Sigmoid colon (tissue), 7 donors: ENCODE measurements at places on chromosomes 5 and 9. TPM values are rescaled to one million over a fixed set of nuclear protein-coding genes. Genes with fewer than 3 reads are reported as not detected.

DNA sequence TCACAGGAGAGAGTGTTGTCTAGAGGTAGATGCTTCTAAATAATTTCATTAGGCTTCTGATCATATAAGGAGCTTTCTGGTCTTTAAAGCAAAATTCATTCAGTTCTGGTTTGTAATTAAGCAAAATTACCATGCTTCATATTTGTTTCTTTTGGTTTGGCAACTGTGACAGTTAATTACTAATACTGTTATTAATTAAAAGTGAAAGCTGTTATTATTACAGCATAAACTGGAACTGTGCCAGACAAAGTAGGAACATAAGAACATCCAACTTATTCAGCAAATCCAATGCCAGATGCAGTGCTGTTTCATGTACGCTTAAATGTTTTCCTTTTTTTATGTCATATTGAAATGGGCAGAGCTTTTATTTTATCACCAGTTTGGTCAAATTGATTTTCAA lies 70.4 kb upstream of the DAB2 start:
- no peaks in the 10 kb centered on the region for H3K36me3 ChIP-seq
- H3K27me3 ChIP-seq, result no peaks in the 10 kb centered on the region
- peak overlapping the region; percentile 27 for H3K27ac ChIP-seq
- H3K4me3 ChIP-seq, result no peak overlapping the region
- no peaks in the 10 kb centered on the region for H3K4me1 ChIP-seq
- DNase-seq, result no peak

DNA sequence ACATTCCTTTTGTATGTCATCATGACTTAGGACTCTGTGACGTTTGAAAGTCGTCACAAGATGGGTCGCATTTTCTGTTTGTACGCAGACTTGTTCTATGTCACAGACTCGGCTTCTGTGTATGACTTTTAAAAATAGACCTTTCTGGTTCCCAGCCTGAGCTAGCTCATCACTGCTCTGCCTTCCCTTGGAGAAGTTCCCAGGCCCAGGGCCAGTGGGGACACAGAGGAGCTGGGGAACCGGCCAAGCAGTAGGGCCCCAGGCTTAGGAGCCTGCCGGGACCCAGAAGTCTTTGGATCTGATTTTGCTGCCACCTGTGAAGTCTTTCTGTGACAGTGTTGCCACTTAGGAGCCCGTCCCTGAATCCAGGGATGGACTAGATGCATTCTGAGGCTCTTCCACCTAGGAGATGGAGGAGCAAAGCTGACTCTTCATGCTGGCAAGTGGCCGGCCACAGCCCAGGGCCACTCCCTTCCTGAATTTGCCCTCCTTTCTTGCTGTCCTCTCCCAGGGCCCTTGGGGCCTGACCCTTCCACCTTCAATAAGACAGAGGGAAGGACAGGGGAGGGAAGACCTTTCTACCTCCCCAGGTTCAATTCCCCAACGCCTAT lies 18.1 kb upstream of the UBE2QL1 start:
- no peak overlapping the region for H3K4me3 ChIP-seq
- no peaks in the 10 kb centered on the region for H3K36me3 ChIP-seq
- peak; percentile 77 for DNase-seq
- H3K27me3 ChIP-seq, result no peaks in the 10 kb centered on the region
- peak overlapping the region; percentile 40 for H3K27ac ChIP-seq

- H3K4me3 ChIP-seq, result no peak overlapping the region
- H3K27ac ChIP-seq, result no peak overlapping the region
- DNase-seq, result no peak
- H3K36me3 ChIP-seq, result no peaks in the 10 kb centered on the region
Observed at GRCh38 chr5:5089895-5090649, 50.1 kb upstream of the ADAMTS16 start.

GRCh38 chr9:27800159-27800558 lies 226.9 kb upstream of the C9orf72 start:
- no peaks in the 10 kb centered on the region for H3K36me3 ChIP-seq
- no peak overlapping the region for H3K27ac ChIP-seq
- H3K27me3 ChIP-seq, result no peaks in the 10 kb centered on the region

Gene LECT2
- not detected for total RNA-seq

- H3K36me3 ChIP-seq, result no peaks in the 10 kb centered on the region
- DNase-seq, result no peak
- no peak overlapping the region for H3K27ac ChIP-seq
- H3K27me3 ChIP-seq, result no peaks in the 10 kb centered on the region
- H3K4me3 ChIP-seq, result no peak overlapping the region
Observed at GRCh38 chr5:171092194-171092593, 216.9 kb upstream of the TLX3 start.

DNA sequence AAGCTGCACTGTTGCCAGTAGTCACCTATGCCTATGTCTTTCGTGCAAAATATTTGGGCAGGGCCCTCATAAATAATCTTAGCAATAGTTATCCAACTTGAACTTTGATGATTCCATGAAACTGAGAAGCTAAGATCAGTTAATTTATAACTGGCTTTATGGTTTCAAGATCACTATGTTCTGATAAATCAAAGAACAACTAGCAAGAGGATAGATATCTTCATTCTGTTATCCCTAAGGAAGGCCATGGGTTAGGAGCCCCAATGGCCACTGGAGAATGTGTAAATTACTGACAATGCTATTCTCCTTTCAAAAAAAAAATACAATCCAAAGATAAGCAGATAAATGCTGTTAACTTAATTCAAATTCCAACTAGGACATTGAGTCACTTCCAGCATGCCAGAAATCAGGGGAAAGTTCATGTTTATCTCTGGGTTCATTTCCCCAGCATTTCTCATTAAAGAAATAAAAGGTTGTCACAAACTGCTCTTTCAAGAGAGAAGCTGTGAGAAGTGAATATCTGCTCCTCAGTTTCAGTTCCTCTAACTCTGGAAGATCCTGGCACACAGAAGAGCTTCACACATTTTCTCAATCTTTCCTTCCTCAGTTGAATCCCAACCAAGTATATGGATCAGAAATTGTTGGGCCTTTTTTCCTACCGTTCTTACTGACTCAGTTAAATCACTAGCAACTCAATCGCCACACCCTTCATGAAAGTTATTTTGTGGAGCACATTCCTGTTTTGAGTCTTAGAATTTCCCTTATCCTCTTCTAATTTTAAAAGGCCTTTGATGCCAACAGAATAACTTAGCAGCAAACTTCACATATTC lies 59.6 kb upstream of the SLC1A1 start:
- DNase-seq, result no peak
- no peaks in the 10 kb centered on the region for H3K36me3 ChIP-seq
- no peaks in the 10 kb centered on the region for H3K4me1 ChIP-seq
- no peak overlapping the region for H3K4me3 ChIP-seq
- H3K27ac ChIP-seq, result no peak overlapping the region
- no peaks in the 10 kb centered on the region for H3K27me3 ChIP-seq

DNA sequence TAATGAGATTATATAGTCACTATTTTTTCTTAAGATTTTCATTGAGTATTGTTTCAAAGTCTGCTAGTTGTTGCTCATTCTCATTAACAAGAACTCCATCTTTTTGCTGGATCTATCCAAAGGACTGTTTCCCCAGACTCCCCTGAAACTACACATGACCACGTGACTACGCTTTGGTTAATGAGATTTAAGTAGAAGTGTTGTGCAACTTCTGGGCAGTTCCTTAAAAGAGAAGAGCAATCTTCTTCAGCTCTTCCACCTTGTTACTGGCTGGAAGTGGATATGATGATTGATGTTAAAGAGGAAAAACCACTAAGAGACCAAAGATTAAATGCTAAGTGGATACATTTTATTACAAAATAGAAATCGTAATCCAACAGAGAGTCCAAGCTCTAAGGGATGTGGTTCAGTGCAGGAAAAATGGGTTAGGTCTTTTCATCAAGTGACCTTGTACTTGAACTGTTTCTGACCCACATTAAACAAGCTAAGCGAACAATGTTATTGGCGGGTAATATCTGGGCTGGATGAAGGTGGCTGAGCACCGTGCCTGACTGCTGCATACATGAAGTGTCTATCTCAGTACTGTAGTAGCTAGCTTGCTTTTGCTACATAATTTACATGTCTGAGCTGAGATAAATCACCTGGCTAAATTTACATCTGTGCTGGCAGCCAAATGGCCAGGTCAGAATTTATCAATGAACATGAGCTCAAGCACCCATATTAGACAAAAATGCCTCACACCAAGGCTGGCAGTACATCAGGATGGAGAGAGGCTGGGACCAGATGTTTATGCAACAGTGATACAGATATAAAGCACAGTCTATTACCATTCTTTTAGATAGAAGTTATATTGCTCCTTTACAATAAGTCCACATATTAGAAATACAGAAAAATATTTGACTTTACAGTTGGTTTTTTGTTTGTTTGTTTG lies 7.5 kb upstream of the CTNNAL1 start:
- no peak for DNase-seq
- no peaks in the 10 kb centered on the region for H3K36me3 ChIP-seq
- no peaks in the 10 kb centered on the region for H3K4me1 ChIP-seq
- no peak overlapping the region for H3K27ac ChIP-seq

DNA sequence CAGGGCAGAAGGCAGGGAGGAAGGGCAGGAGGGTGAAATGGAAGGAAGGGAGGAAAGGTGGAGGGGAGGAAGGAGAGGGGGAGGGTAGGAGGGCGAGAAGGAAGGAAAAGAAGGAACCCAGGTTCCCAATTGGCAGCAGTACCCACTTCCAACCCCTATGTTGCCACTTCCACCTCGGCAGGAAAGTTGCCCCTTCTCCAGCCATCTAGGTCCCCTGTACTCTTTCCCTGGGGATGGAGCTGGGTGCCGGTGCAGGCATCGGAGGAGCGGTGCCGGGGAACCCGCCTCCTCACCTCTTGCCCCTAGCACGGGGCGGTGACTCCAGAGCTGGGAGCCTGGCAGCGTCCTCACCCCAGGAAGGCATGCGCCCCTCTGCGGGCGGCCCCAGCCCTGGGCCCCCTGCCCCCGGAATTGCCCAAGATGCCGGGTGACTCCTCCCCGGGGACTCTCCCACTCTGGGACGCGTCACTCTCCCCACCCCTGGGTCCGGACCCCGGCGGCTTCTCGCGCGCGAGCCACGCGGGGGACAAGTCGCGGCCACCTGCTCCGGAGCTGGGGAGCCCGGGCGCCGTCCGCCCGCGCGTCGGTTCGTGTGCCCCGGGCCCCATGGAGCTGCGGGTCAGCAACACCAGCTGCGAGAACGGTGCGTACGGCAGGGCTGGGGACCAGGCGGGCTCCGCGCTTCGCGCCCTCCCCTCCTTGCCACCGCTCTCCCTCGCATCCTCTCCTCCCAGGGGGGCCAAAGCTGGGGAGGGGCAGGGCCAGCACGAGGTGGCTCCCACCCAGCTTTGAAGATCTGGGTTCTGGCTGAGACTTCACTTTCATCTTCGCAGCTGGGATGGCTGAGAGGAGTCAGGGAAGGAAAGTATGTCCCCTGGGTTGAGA lies at the start of gene NIPAL4:
Gene NIPAL4 (plus strand): TSS at position 499 of the 885 bp plus-strand sequence. CDS start 108 bp downstream, at position 607.
- peak within 1 kb of the TSS; percentile 36 for H3K27ac ChIP-seq
- H3K27me3 ChIP-seq, result no peaks in the 10 kb centered on the region
- H3K4me3 ChIP-seq, result peak within 1 kb of the TSS; percentile 60
- DNase-seq, result peak; percentile 76
- no peaks in the 10 kb centered on the region for H3K36me3 ChIP-seq
- peaks cover 41% of the 10 kb centered on the region for H3K4me1 ChIP-seq

- no peak overlapping the region for H3K4me3 ChIP-seq
- DNase-seq, result no peak
- no peaks in the 10 kb centered on the region for H3K36me3 ChIP-seq
- H3K27ac ChIP-seq, result no peak overlapping the region
- no peaks in the 10 kb centered on the region for H3K4me1 ChIP-seq
Observed at GRCh38 chr5:2530609-2531008, 220.9 kb downstream of the IRX2 start.

DNA sequence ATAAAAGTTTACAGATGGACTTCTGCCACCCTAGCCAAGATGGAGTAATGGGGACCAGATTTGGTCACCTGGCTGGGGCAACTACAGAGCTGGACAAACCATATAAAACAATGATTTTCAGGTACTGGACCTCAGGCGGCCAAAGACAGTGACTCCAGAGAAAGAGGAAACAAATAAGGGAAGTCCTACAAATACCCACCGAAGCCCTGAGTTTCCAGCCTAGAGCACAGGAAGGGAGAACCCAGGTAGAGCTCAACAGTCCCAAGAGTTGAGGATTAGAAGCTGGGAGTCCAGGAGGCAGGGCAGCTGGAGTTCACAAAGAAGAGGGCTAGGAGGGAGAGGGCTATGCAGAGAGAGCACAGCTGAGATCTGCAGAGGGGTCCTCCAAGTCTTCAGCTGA lies 106.7 kb upstream of the NR5A1 start:
- no peaks in the 10 kb centered on the region for H3K4me1 ChIP-seq
- no peak overlapping the region for H3K27ac ChIP-seq
- no peaks in the 10 kb centered on the region for H3K36me3 ChIP-seq
- no peak for DNase-seq

GRCh38 chr5:8058616-8059190 lies 189.8 kb downstream of the MTRR start:
- no peaks in the 10 kb centered on the region for H3K36me3 ChIP-seq
- no peak for DNase-seq
- no peaks in the 10 kb centered on the region for H3K4me1 ChIP-seq
- H3K27ac ChIP-seq, result no peak overlapping the region
- H3K4me3 ChIP-seq, result no peak overlapping the region
- H3K27me3 ChIP-seq, result no peaks in the 10 kb centered on the region

DNA sequence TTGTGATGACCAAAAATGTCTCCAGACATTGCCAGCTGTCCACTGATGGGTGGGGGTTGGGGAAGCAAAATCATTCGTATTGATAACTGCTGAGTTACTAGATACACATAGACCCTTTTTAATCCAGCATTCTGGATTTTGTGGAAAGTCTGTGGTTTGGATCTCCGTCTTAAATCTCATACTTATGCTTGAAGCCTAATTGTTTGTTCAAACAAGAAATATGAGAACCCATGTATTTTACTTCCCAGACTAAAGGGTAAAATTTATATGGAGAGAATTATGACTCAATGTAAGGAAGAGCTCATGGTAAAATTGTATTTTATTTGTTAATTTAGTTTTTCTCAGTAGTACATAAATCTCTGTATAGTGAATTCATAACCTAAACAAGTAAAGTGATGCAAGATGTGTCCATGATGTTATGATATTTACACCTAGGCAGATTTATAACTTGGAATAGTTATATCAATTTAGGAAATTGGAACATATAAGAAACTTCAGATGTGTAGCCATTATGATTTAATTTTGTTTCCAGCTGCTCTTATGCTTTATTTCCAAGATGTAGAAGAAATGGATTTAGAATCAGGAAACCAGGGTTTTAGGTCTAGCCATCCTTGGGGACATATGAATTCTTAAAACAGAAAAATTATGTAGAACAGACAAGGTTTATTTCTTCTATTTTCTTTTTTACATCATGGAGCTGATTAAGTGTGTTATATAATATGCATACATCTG lies 4.5 kb upstream of the OGN start:
- H3K27me3 ChIP-seq, result no peaks in the 10 kb centered on the region
- no peak overlapping the region for H3K4me3 ChIP-seq
- H3K36me3 ChIP-seq, result no peaks in the 10 kb centered on the region
- no peak for DNase-seq

Gene PPWD1
- total RNA-seq, result 77.7 TPM

- DNase-seq, result no peak
- H3K27me3 ChIP-seq, result no peaks in the 10 kb centered on the region
Observed at GRCh38 chr5:103502662-103503061, 59.9 kb downstream of the NUDT12 start.
